GM06990 (cell line): ENCODE measurements at places on chromosomes 3 and 15.

GRCh38 chr3:141332416-141332815 lies 35.9 kb upstream of the ZBTB38 start:
- DNase-seq, result no peak

GRCh38 chr3:194224471-194225417 lies 88.8 kb downstream of the HES1 start:
- DNase-seq, result no peak

GRCh38 chr3:65318231-65318630 lies 630.4 kb upstream of the ADAMTS9 start:
- DNase-seq, result no peak

DNA sequence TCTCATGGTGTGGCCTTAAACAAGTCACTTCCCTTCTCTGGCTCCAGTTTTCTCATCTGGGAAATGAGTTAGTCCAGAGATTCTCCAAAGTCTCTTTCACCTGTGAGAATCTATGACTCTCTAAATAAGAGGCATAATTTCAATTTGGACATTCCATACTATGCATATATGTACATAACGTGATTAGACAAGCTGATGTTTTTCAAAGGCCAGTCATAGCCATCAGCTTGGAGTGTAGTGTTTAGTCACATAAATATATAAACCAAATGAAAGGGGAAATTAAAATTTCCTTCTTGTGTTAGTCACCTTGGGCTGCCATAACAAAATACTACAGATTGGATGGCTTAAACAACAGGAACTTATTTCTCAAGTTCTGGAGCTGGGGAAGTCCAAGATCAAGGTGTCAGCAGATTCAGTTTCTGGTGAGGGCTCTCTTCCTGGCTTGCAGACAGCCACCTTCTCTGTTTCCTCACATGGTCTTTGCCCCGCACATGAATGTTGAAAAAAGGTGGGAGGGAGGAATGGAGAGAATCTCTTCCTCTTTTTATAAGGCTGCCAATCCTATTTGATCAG lies 19.4 kb downstream of the TMEM41A start:
- no peak for DNase-seq

- no peak for DNase-seq
Measured at GRCh38 chr3:65619451-65619881, 419.3 kb downstream of the MAGI1 start.

DNA sequence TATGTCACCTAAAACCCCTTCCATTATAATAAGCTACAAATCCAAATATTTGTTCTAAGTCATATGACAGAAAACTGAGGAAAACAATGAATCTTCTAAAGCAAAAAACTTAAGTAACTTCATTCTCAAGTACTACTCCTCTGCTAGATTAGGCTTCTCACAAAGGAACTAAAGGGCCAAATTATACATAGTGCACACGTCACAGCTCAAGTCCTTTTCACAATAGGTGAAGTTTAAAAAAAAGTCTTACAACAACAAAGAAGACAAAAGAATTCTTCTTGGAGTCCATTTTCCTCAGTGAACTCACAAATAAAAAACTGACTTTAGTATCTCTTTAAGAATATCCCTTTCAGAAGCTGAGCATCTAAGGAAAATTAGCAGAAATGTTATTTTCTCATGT lies 479.9 kb downstream of the MAGI1 start:
- no peak for DNase-seq

DNA sequence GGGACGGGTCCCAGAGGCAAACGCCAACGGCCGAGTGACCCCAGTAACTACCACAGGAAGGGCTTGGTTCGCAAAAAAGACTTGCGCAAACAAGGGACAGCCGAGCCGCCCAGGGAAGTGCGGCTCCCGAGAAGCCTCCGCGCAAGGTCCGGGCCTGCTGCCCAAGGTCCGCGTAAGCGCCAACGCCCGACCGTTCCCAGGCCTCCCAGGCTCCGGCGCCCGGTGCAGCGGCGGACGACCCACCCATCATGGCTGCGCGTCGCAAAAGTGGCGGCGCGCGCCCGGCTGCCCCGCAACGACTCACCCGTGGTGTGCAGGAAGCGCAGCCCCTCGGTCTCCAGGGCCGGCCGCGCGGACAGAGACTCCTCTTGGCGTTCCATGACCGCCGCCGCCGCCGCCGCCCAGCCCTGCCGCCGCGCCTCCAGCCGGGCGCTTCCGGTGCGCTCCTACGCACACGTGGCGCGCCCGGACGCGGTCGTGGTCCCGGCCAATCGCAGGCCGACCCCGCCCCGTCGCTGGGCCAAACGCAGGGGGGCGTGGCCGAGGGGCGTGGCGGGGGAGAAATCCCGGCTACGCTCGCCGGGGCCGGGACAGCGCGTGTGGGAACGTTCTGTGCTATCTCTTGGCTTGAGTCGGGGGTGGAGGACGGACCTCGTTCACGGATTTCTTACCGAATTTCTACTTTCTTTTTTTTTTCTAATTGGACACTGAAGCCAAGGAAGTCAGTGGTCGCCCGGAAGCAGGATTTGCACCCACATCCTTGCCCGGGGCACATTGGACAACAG lies at the start of gene SELENOS:
Gene SELENOS, minus strand, starts transcription at position 448 of the 785 bp plus-strand sequence. Its CDS starts 68 bp downstream, at position 380.
- peak; percentile 90 for DNase-seq

DNA sequence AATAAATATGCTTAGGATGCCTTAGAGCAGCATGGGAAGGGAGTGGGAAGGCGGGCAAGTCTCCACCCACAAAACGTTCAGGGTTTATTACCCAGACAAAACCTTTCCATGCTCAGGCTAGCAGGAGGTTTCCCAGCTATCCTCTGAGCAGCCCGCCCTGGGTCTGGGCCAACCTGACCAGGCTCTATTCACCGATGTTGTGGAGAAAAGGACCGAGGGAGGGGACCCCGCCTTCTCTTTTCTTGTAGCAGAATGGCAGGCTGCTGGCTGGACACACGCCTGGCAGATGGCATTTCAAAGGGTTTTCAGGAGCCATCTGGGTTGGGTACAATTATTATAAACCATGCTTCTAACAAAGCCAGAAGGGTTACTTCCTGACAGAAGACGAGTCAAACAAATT lies 540.9 kb downstream of the MAGI1 start:
- DNase-seq, result no peak

DNA sequence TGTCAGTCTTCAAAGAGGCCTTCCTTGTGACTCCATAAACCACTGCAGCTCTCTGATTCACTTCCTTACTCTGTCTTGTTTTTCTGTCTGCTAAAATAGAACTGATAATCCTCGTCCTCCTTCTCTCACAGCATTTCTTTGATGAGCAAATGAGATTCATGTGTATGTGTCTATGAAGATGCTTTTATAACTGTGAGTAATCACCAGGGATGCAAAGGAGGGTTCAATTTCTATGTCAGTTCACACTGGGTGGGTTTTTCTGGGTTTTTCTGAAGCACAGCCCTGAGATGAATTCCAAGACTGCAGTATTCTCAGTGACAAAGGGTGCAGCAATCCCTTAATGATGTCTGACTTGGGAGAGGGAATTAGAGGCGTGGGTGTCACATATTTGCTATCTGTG lies 746.6 kb upstream of the CFAP20DC start:
- DNase-seq, result no peak
